AG09319 (cell line): ENCODE measurements at places on chromosomes 6 and 20.

GRCh38 chr6:116298973-116299372 lies 19.2 kb upstream of the TSPYL1 start:
- no peak for DNase-seq

DNA sequence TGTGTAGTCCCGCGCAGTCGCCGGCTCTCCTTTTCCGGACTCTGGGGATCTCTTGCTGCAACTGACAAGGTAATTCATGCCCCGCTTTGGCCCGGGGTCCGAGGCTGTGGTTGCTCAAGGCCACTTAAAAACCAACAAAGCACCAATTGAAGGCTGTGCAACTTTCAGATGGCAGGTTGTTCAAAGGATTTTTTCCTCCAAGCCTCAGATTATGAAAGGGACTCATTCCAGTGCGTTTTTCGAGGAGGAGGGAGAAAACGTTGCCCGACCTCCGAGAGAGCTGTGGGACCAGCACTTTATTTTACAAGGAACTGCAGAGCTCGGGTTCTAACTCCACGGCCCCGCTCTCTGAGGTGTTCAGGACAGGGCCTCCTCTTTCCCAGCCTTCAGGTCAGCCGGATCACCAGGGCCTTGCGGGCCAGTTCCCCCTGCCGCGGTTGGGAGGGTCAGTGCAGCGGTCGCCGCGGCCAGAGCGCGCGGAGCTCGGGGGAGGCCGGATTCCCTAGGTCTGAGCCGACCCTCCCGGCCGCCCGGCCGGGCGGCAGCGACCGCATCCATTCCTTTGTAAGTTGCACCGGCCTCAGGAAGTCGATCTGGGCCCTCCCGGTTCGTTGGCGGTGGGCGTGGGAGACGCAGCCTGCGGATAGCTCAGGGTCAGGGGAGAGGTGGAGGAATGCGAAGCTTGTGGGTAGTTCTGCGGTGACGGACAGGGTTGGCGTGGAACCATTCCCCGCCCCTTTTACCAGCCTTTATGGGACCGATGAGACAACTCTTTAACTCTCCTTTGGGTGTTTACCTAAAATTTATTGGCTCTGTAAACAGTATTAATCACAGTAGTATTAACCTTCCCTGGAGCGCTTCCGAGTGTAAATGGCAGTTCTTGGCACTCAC lies 1.6 kb downstream of the UTRN start:
- peak; percentile 67 for DNase-seq

- DNase-seq: no peak
Measured at GRCh38 chr6:140464720-140465119, 1090.3 kb upstream of the CITED2 start.

DNA sequence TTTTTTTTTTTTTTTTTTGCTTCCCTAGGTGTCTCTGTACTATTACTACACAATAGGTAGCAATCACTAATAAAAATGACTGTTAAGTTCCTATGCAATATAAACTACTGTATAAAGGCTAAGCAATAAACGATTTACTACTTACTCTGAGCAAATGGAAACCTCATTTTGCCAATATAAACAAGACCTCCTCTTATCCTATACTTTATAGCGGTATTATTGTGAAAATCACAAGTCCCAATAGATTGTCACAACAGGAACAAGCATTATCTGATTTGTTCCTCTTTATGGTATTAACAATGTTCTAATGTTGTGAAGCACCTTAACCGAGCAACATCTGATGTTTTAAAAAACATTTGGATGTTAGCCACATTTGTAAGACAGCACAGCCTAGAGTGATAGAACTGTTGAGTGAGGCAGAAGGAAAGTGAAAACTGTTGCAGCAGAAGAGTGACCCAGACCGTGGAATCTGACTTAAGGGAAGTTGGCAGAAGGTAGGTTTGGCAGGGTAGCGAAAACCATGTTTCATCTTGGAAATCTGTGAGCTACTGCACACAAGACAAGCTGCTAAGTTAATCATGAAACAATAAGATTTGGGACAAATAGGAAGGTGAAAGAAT lies 94.2 kb downstream of the MYLK4 start:
- no peak for DNase-seq

GRCh38 chr20:38200646-38201045 lies 35.6 kb upstream of the TGM2 start:
- DNase-seq: no peak
